Left ventricle myocardium inferior (tissue), 1 donor: ENCODE measurements at places on chromosomes 2 and 18.
A peak's percentile ranks its signal among the peaks of the same experiment; 100 is the strongest.

DNA sequence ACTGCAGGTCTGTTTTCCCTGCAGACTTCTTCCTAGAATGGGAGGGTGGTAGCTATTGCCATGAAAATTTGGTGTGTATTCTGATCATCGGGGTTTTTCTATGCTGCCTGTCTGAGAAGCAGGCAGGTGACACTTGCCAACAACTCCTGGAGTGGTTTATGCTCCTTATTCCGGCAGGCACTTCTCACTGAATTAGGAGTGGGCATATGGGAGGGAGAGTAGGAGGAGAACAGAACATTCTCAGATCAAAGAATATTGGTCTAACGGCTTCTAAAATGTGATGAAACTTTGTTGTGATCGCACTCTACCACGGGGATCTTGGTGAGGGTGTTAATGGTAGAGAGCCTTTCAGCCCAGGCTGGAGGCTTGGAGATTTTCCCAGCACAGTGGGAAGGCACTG, 480.8 kb downstream of the PLCL1 start:
- H3K4me3 ChIP-seq: no peak overlapping the region
- DNase-seq: no peak
- no peaks in the 10 kb centered on the region for H3K4me1 ChIP-seq
- no peaks in the 10 kb centered on the region for H3K36me3 ChIP-seq

DNA sequence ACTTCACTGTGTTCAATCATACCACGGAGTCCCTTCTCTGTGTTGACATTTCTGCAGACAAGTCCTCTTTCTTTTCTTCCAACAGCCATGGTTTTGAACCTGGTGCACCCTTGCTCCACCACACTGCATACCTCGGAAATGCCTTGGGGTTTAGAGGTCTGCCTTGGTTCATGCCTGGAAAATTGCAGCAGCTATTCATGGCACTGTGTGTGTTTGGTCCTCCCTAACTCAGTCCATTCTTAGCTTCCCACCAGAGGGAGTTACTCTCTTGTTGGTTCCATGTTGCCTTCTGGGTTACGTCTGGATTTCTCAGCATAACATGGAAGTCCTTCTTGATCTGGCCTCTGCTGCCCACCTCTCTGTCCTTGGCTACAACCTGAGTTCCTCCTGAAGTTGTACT, 206.0 kb downstream of the FHOD3 start:
- no peak overlapping the region for H3K4me3 ChIP-seq
- no peak overlapping the region for H3K27ac ChIP-seq
- peaks cover 25% of the 10 kb centered on the region for H3K4me1 ChIP-seq
- DNase-seq: no peak

- DNase-seq: no peak
- no peak overlapping the region for H3K4me3 ChIP-seq
- no peaks in the 10 kb centered on the region for H3K27me3 ChIP-seq
Observed at GRCh38 chr2:182242609-182243008, 184.2 kb downstream of the PDE1A start.

GRCh38 chr2:63796366-63796765, 45.3 kb upstream of the UGP2 start:
- no peak overlapping the region for H3K4me3 ChIP-seq
- DNase-seq: no peak
- H3K27ac ChIP-seq: no peak overlapping the region
- no peaks in the 10 kb centered on the region for H3K36me3 ChIP-seq

- H3K27me3 ChIP-seq: peaks cover 90% of the 10 kb centered on the region
- H3K27ac ChIP-seq: no peak overlapping the region
- DNase-seq: no peak
- H3K4me3 ChIP-seq: no peak overlapping the region
- peaks cover 5% of the 10 kb centered on the region for H3K4me1 ChIP-seq
Observed at GRCh38 chr2:241865957-241866789, 3.4 kb upstream of the RTP5 start.

DNA sequence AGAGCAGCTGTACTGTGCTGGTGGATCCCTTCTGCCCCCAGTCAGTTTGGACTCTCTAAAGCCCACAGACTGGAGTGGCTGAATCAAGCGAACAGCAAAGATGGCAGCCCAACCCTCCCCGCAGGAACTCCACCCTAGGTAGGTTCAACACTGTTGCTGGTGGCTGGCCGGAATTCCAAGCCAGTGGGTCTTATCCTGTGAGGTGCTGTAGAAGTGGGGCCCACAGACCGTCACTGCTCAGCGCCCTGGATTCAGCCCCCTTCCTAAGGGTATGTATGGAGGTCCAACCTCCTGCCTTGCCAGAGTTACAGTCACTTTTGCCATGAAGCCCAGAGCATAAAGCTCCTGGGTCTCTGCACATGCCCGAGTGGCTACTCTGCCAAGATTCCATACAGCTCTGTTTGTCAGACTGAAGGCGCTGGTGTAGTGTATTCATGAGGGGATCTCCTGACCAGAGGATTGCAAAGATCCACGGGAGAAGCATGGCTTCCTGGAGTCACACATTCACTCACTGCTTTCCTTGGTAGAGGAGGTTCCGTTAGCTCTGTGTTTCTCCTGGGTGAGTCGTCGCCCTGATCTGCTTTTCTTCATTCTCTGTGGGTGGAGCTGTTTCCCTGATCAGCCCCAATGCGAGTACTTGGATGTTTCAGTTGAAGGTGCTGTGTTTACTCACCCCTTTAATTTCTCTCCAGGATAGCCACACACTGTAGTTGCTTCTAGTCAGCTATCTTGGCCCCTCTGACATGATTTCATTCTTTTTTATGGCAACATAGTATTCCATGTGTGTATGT, 293.6 kb upstream of the THUMPD2 start:
- H3K36me3 ChIP-seq: no peaks in the 10 kb centered on the region
- H3K27ac ChIP-seq: no peak overlapping the region
- no peak overlapping the region for H3K4me3 ChIP-seq

DNA sequence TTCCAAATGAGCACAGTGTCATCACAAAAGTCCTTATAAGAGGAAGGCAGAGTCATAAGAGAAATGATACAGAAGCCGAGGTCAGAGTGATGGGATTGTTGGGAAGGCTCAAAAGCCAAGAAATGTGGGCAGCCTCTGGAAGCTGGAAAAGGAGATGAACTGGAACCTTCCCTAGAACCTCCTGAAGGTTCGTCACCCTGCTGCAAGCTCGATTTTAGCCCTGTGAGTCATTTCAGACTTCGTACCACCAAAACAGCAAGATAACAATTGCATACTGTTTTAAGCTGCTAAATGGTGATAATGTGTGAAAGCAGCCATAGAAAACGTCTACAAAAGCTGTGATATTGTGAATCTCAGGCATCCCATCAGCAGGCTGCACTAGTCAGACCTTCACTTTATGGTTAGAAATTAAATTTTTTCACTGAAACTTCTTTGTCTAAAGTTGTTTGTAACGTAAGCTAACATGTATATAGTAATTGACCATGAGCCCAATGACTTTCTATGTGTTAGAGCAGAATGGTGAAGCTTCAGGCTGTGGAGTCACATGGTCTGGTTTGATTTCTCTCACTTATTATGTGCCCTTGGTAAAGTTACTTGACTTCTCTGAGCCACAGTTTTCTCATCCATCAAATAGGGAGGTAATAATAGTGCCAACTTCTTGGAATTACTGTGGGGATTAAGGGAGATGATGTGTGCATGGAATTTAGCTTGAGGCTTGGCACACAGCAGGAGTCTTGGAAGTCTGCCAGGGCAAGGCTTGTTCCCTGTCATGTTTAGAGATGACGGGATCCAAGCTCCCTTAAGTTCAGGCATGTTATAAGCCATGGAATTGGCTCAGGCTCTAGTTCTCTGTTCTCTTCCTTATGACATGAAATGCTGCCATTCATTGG, 132.0 kb upstream of the CCDC195 start:
- DNase-seq: peak; percentile 19
- H3K36me3 ChIP-seq: no peaks in the 10 kb centered on the region
- no peak overlapping the region for H3K27ac ChIP-seq
- H3K4me1 ChIP-seq: no peaks in the 10 kb centered on the region
- H3K4me3 ChIP-seq: no peak overlapping the region

DNA sequence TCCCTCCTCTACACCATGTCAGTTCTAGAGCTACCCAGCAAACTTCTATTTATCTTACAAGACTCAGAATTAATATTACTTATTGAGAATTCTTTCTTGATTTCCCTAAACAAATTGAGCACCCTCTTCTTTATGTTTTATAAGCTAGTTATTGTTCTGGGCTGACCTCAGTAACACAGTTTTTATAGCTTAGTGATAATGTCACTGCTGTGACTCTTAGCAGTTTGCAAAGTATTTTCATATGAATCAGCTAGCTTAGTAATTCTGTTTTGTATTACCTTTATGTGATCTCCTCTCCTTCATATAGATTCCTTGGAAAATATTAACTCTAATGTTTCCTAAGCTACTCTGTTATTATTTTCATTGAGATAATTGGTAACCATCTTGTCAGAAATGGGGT, 114.9 kb downstream of the PMS1 start:
- no peaks in the 10 kb centered on the region for H3K4me1 ChIP-seq
- H3K27ac ChIP-seq: no peak overlapping the region
- H3K4me3 ChIP-seq: no peak overlapping the region

- H3K36me3 ChIP-seq: no peaks in the 10 kb centered on the region
- no peaks in the 10 kb centered on the region for H3K4me1 ChIP-seq
- no peak overlapping the region for H3K27ac ChIP-seq
- DNase-seq: no peak
Observed at GRCh38 chr18:51153659-51154371, 43.7 kb downstream of the MEX3C start.

GRCh38 chr2:77839102-77839501, 316.9 kb upstream of the LRRTM4 start:
- H3K27me3 ChIP-seq: no peaks in the 10 kb centered on the region
- no peak overlapping the region for H3K4me3 ChIP-seq
- DNase-seq: no peak
- no peak overlapping the region for H3K27ac ChIP-seq
- no peaks in the 10 kb centered on the region for H3K36me3 ChIP-seq

- peaks cover 13% of the 10 kb centered on the region for H3K4me1 ChIP-seq
- DNase-seq: no peak
- H3K36me3 ChIP-seq: no peaks in the 10 kb centered on the region
Observed at GRCh38 chr2:201808027-201808426, 1.7 kb downstream of the CDK15 start.

DNA sequence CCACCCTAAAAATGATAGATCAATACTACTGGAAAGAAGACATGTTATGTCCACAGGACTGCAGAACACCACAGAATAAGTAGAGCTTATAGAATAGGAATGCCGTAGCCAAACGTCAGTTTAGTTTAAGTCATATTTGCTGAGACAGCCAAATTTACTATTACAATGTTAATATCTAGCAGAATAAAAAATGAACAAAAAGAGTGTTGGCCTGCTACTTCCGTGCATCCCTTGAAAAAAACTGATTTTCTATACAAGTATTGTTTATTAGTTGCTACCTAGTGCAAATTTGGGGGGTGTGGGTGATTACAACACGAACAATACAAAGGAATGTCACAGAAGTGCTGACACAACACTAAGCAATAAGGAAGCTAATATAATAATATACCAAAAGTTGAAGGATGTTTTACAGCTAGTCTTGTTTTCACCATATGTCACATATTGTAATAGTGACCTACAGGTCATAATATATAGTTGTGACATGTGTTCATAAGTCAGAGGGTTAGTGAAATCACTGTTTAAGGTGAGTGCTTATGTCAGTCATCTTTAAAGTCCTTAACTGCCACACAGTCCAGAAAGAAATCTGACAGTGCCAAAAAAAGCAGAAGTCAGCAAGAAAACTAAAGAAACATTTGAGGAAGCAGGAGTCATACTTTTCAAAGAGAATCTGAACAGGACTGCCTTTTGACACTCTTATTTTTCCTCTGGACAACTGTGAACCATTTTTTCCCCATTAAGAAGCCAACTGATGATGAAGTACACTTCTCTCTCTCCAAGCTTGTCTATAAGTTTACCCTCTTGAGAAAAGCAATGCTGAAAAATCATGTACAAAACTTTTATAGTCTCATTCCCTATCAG, 376.4 kb downstream of the ZEB2 start:
- DNase-seq: no peak
- H3K27ac ChIP-seq: peak overlapping the region; percentile 0
- no peaks in the 10 kb centered on the region for H3K27me3 ChIP-seq
- H3K4me3 ChIP-seq: no peak overlapping the region
- H3K4me1 ChIP-seq: no peaks in the 10 kb centered on the region
- no peaks in the 10 kb centered on the region for H3K36me3 ChIP-seq
